ENCODE measurements at places on chromosomes 2 and 18.

- DNase-seq, result no peak
Measured at GRCh38 chr2:12441750-12442475, 274.8 kb upstream of the TRIB2 start.

DNA sequence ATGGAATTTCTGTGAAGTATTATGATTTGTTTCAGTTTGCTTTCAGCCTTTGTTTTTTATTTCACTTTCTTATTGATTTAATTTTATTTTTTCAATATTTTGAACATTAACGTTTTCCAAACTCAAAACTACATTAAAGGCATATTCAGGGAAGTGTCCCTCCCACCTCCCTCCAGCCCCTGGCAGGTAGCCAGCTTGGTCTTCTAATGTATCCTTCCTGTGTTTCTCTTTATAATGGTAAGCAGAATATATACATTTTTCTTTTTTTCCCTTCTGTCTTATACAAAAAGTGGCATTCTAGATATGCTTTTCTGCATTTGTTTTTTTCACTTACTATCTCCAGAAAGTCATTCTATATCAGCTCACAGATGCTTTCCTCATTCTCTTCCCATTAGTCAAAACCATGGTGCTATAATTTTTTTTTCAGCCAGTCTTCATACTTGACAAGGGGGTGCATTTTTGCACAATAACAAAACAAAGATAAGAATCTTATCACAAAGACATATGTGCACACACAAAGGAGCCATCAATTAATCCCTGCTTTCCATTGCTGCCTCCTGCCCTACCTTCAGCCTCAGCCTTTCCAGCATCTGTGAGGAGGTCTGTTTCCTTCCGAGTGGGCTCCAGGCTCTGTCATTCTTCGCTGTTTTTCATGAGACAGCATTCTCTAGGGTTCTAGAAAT is 33.7 kb upstream of the TMEM177 start:
- DNase-seq, result no peak

- no peak for DNase-seq
Measured at GRCh38 chr2:99698896-99699295, 209.1 kb upstream of the REV1 start.

DNA sequence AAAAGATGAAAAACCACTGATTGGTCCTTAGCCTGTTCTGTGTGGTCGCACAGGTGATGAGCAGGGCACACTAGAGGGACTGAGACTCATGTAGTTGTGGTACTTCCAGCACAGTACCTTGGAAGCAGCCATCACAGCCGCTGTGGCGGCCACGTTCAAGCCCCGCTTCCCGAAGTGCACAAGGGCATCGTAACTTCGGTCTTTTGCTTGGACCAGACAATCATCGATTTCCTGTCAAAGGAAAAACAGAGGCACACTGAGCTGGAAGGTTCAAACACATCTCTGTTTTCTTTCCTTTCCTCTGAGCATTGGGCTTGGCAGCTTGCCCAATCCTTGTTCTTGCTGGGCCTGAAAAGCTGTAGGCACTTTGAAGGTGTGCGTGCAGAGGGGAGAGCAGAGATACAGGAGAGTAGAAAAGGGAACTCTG is 52.6 kb downstream of the MRPL35 start:
- DNase-seq, result no peak

- DNase-seq, result no peak
Measured at GRCh38 chr2:239241431-239241960, 159.3 kb downstream of the HDAC4 start.

- no peak for DNase-seq
Measured at GRCh38 chr2:77387324-77387723, 134.9 kb downstream of the LRRTM4 start.

DNA sequence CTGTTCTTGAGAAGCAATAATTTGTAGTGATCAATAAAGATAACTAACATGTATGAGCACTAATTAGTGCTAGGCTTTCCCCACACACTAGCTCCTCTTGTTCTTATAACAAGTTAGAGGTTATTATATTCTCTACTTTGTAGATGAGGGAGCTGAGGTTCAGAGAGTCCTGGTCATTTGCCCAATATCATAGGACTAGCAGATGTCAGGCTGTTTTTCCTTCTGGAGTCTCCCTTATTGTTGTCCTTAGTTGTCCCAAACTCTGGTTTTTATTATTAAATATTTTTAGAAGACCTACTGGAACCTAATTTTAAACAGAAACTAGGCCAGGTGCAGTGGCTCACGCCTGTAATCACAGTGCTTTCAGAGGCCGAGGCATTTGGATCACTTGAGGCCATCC is 16.5 kb upstream of the TTC39C start:
- DNase-seq, result no peak

GRCh38 chr2:177535958-177536504 is 143.5 kb downstream of the AGPS start:
- no peak for DNase-seq

- DNase-seq, result no peak
Measured at GRCh38 chr18:57518533-57518932, 68.0 kb downstream of the FECH start.

- no peak for DNase-seq
Measured at GRCh38 chr2:109120166-109120565, 8.8 kb upstream of the SH3RF3 start.
